GM12891 (cell line): ENCODE measurements at places on chromosomes 2 and 18.

GRCh38 chr2:124610866-124611265 is 585.8 kb downstream of the CNTNAP5 start:
- DNase-seq, result no peak

GRCh38 chr2:70743677-70744076 is 24.3 kb downstream of the ADD2 start:
- no peak for DNase-seq

- DNase-seq, result no peak
These were observed 80.1 kb upstream of the CTDP1 start for GRCh38 chr18:79599441-79599931.

DNA sequence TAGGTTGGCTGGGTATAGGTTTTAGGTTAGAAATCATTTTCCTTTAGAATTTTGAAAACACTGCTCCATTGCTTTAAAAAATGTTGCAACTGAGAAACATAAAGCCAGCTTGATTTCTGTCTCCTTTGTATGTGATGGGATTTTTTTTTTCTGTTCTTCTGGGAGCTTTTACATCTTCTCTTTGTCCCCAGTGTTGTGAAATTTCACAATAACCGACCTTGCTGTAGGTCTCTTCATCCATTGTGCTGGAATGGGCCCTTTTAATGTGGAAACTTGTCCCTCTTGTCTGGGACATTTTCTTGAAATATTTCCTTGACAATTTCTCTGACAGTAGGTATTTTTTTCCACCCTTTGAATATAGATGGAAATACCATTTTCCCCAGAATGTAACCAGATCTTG is 44.0 kb upstream of the LAPTM4A start:
- no peak for DNase-seq

DNA sequence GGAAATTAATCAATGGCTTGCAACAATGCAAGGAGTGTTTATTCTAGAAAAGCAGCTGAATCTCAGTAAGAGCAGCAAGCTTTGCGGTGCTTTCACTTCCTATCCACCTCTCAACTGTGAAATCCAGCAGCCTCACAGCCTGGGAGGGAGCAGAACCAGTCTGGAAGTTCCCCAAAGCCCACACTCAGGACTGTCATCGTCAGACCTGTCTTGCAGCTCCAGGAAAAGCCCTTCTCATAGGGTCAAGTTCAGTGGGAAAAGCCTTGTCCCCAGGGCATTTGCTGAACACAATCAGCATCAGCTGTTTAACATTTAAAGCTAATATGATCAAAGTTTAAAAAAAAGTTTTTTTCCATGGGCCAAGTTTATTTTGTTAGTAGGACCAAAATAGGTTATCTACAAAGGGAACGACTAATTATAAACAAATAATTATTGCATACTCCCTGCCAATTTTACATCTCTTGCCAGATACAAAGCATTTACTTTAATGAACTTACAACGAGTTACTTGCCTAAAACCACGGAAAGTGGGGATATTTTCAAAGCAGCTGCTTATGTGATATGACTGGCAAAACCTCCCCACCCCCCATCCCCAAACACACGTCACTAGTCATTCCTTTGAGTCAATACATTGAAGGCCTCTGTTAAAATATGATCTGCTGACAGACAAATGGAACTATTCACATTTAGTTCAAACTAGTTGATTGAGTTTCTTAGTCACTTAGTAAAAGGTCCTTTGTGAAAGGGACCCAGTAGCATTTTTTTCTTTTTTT is 36.8 kb downstream of the PARD6G start:
- no peak for DNase-seq

- DNase-seq, result no peak
These were observed 1.2 kb upstream of the HAAO start for GRCh38 chr2:42793334-42794270.

- DNase-seq, result no peak
These were observed 112.6 kb downstream of the EHBP1 start for GRCh38 chr2:62817995-62818713.

- no peak for DNase-seq
These were observed 37.4 kb downstream of the ACTR2 start for GRCh38 chr2:65264821-65265670.

- no peak for DNase-seq
These were observed 342.6 kb downstream of the LPIN1 start for GRCh38 chr2:12089001-12089400.

DNA sequence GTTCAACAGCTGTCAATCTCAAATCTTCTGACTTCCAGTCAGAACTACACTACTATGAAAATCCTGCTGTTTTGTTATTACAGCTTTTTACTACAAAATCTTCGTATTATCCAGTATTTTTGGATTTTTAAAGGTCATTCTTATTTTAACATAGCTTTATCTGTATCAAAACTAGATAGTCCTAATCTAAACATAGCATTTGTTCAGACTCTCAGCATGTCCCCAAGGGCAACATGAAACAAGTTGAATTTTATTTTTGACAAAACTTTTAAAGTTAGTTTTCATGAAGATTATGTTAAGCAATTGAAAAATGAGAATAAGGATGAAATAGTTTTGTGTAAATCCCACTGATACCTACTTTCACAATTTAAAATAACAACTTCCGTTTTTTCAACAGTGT is 48.1 kb downstream of the PDE1A start:
- no peak for DNase-seq
